Right cardiac atrium (tissue), 5 donors: ENCODE measurements at places on chromosomes 6 and 20.
A peak's percentile ranks its signal among the peaks of the same experiment; 100 is the strongest.

GRCh38 chr6:115554060-115554459 is 506.6 kb downstream of the FRK start:
- no peak for DNase-seq

DNA sequence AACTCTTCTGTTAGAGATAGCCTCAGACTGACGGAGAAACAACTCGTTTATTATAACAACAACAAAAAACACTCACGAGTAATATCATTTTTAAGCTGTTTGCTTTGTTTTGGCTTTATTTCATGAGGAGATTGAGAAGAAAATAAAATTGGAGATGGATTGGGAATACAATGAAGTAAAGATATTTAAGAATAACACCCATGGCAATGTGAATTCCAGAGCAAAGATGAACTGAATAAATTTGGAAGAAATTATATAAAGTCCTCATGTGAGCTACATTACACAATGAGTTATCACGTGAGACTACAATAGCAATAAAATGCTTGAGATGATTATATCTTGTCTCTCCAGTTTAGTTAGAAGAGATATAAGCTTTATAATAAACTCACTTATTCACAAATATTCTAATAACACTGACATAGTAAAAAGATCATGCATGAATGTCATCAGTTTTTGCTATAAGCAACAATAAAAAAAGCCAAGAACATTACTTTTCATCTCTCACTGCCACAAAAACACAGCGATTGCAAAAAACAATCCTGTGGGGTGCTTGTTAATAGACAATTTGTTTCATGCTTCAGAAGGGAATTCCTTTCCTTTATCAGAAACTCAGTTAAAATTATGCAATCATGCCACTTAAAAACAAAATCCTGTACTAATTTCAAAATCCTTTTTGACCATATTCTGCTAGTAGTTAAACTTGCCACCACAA is 696.7 kb upstream of the MARCKS start:
- no peak for DNase-seq

GRCh38 chr20:208942-209566 is 18.0 kb upstream of the DEFB129 start:
- no peak for DNase-seq

DNA sequence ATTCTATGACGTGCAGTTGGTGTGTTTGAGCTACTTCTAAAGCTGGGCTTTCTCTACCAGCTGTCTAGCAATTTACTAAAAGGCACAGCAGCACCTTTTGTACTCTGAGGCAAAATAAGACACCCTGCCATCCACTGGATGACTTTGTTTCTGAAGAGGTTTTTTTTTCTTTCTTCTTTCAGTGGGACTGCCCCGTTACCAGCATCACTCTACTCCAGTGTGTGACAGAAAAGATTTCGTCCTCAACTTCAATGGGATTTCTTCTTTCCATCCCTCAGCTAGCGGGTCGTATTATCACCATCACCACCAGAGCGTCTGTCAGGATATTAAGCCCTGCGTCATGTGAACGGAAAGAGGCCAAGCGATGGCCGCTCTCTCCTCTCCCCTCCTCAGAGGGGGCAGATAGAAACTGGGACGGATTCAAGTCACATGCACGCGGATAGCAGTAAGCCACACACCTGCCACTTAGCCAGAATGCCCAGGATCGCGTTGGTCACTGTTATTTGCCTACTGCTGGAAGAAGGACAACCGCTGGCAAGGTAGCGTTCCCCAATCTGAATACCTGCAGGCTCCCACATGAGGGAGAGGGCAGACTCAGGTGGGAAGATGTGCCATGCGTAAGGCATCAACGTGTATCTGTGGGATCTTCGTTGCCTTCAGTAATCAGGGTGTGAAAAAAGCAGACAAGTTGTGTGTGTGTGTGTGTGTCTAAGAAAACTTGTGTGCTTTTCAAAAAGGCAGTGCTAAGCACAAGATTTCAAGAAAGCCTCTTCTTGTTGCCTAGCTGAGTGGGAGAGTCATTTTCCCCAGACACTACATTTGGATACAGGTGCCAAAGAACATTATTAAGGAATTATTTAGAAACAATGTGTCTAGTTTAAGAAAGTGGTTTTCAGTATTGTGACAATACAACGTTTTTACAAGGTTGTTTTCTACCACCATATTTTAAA is 5.4 kb downstream of the FOXF2 start:
- no peak for DNase-seq

- DNase-seq = no peak
These were observed 5.5 kb upstream of the CTCFL start for GRCh38 chr20:57530327-57530981.

- no peak for DNase-seq
These were observed 3.9 kb downstream of the DST start for GRCh38 chr6:56638760-56639159.

GRCh38 chr6:150697515-150697914 is 97.8 kb downstream of the PLEKHG1 start:
- DNase-seq = peak; percentile 56

DNA sequence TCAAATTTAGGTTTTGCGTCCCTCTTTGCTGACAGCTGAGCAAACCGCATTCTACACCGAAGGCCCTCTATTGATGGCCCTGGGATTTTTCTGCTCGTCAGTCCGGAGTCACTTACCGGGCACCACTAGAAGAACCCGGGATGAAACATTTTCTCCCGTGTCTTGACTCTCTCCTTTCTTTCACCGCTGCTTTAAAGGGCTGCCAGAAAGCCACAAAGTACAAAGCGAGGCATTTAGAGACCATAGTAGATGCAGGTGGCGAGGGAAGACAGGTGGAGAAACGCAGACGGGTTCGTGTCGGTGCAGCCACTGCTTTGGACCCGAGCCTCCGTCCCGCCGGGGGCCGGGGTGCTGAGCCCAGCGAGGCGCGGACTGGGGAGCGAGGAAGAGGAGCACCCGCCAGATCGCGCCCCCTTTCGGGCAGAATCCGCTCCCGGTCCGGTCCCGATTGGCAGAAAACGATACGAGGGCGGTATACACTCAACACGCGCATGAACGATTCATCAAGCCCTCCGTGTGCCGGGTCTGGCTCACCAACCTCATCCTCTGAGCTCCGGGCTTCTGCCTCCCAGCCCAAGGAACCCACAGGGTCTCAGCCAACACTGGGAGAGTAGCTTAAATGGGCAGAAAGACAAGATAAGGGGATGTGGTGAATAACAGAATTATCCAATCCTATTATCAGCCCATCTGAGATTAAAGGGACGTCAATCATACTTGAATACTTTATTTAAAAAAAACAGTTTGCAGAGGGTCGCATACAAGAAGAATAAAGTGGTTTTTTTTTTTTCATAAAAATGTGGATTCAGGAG is 84.9 kb downstream of the TRIM27 start:
- DNase-seq = peak; percentile 92

DNA sequence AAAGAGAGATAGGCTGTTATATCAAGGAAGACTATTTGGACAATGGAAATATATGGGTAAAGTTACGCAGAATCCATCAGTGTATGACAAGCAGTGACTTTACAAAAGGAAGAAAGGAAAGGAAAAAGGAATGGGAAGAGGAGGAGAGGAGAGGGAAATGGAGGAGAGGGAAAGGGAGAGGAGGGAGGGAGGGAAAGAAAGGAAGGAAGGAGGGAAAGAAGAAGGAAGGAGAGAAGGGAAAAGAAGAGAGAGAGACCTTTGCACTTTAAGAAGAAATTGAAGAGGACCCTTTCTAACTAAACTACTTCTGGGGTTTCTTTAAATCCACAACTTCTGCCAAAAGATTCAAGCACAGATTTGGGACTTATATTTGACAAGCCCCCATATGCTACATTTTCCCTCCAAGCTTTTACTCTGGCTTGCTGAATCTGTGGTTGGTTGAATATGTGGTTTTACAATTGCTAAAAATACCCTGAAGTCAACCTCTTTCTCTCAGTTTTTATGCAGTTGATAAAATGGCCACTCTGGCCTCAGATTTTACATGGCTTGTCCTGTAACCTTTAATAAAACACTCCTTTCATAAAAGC is 120.8 kb upstream of the RAB32 start:
- DNase-seq = no peak

DNA sequence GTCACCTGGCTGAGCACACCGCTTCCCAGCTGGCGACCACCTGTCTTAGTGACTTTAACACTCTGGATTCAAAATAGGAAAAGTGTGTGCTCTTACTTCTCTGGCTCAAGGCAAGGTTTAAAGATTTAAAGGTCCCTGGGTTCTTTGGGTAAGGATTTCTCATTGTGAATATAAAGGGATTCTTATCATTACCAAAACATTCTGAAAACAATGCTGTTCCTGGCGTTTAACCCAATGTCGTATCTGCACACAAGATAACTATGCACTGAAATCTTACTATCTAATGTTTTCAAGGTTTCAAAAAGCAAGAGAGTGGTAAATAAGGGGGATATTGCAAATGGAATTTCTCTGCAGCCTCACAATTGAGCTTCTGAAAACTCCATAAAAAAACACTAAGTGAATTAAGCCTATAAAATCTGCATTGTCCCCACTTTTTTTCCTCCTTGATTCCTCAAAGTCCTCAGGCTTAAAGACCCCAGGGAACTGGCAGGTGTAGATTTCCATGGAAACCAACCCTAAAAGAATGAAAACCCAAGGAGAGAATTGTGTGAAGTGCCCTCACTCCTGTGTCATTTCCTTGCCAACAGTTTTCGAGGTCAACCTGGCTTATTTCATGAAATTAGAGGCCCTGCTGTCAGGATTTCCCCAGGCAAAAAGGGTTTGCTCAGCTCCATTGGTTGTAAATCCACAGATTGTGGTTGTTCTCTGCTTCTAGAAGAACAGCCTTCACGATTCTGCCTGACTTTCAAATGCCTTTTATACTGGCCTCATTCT is 44.0 kb downstream of the BMP2 start:
- DNase-seq = no peak

DNA sequence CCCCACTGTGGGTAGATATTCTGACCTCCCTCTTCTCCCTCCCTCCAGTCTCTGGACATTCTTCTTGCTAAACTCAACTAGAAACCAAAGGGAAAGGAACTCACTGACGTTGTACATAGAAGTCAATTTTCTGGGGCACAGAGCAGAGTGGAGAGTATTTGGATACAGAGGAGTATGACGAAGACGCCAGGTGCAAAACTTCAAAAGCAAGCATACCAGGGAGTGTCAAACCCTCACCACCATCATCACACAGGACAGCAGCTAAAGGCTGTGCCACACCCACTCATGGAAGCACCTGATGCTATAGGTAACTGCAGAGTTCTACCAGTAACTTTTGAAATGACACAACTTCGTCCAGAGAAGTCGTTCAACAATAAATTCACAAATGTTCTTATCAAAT is 64.8 kb downstream of the FYN start:
- no peak for DNase-seq

- no peak for DNase-seq
These were observed 102.8 kb downstream of the PXDC1 start for GRCh38 chr6:3648724-3649123.

- no peak for DNase-seq
These were observed 977 bp downstream of the MEI4 start for GRCh38 chr6:77653816-77654215.

- peak; percentile 40 for DNase-seq
These were observed 2.9 kb downstream of the SPAG4 start for GRCh38 chr20:35618263-35619131.

GRCh38 chr20:48822879-48823385 is 4.9 kb downstream of the PREX1 start:
- no peak for DNase-seq

DNA sequence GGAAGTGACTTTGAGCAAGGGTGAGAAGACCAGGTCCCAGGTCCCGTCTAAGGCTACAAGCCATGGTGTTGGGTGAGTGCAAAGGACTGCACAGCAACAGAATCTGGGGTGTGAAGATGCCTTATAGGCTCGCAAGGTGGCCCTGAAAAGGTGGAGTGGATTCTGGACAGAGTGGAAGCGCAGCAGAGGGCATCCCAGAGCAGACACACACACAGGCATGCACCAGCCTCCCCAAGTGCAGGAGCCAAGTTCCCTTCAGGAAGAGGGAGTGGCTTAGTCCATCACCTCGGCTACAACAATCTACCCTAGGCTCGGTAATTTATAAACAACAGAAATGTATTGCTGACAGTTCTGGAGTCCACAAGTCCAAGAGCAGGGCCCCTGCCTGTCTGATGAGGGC is 180.1 kb upstream of the PDE10A start:
- no peak for DNase-seq

GRCh38 chr6:135851442-135852271 is at the start of gene PDE7B:
PDE7B (plus strand) TSS chr6:135851701.
- peak; percentile 94 for DNase-seq

DNA sequence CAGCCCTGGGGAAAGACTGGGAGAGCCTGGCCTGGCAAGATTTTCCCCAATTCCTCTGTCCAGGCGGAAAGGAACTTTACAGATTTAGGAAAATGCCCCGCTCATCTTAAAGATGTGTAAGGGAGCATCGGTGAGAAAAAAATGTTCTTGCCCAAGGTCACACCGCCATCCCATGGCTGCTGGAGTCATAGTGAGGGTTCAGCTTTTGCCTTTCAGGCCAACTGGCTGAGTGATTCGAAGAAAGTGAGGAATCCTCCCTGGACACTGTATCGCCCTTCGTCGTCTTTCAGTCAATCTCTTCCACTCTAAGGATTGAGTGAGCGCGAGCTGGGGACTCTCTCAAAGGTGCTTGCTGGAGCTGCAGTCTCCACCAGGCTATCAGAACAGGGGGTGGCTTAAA is 1.4 kb downstream of the WFDC2 start:
- no peak for DNase-seq

GRCh38 chr20:13419477-13419876 is 198.4 kb downstream of the ISM1 start:
- DNase-seq = no peak

GRCh38 chr20:15060265-15061060 is 723.1 kb upstream of the FLRT3 start:
- no peak for DNase-seq

- DNase-seq = no peak
These were observed 138.0 kb downstream of the HFE start for GRCh38 chr6:26224940-26225847.

DNA sequence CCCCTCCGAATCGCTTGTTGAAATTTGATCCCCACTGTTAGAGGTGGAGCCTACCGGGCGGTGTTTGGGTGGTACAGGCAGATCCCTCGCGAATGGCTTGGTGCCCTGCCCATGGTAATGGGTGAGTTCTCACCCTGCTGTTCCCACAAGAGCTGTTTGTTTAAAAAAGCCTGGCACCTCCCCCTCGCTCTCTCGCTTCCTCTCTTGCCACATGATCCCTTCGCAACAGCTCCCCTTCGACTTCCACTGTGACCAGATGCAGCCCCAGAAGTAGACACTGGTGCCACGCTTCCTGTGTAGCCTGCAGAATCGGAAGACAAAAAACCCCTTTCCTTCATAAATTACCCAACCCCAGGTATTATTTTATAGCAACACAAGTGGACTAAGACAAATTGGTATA is 292.2 kb upstream of the QKI start:
- DNase-seq = no peak

DNA sequence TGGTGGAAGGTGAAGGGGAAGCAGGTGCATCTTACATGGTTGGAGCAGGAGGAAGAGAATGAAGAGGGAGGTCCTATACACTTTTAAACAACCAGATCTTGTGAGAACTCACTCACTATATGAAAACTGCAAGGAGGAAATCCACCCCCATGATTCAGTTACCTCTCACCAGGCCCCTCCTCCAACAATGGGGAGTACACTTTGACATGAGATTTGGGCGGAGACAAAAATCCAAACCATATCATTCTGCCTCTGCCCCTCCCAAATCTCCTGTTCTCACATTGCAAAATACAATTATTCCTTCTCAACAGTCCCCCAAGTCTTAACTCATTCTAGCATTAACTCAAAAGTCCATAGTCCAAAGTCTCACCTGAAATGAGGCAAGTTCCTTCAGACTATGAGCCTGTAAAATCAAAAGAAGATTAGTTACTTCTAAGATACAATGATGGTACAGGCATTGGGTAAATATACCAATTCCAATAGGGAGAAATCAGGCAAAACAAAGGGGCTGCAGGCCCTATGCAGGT is 60.5 kb downstream of the EDN1 start:
- DNase-seq = no peak
